ENCODE measurements at places on chromosomes 12 and 14.

GRCh38 chr12:6603095-6603567 is 4.0 kb downstream of the CHD4 start:
- DNase-seq, result no peak

DNA sequence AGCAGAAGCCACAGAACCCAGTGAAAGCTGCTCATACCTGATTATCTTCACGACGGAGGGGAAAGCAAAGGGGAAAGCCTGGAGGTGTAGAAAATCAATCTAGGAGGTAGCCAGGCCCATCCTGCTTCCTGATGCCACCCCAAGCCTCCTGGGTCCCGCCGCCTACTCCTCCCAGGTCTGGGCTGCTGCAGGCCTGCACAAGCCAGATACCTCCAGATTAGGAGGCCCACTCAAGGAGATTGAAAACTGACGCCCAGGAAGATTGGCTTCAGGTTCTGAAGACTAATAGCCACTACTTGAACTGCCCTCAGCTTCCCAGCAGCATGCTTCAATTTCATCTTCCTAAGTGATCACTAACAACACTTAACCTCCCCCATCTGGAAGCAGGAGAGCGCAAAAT is 87.1 kb downstream of the GCH1 start:
- DNase-seq, result no peak

GRCh38 chr12:46222636-46223035 is 46.2 kb downstream of the SLC38A1 start:
- no peak for DNase-seq

DNA sequence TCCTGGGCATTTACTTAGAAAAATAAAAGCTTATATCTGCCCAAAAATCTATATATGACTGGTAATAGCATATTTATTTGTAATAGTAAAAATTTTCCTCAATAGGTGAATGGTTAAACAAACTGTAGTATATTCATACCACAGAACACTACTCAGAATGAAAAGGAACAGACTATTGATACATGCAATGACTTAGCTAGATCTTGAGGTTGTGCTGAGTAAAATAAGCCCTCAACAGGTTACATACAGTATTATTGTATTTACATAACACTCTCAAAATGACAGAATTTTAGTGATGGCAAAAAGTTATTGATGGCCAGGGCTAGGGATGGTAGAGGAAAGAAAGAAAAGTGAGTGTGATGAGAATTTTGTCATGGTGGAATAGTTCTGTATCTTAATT is 178.4 kb downstream of the BMP4 start:
- DNase-seq, result no peak

GRCh38 chr12:46770501-46771183 is 55.2 kb downstream of the SLC38A4 start:
- DNase-seq, result no peak

DNA sequence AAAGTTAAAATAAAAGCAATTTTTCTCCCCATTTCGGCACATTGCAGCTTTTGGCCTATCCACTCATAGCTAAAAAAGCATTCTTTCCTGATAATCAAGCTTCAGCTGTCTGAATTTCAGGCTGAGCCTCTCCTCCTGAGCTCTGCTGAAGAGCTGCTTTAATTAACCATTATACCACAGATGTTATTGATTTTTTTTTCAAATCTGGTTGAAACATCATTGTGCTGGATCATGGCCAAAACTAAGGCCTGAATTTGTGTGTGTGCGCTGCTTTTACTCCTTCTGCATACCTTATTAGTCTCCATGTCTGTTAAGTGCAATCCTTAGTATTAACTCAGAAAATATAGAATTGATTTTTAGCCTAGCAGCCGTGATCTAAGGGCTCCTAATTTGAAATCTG is 52.3 kb downstream of the MBIP start:
- DNase-seq, result no peak

DNA sequence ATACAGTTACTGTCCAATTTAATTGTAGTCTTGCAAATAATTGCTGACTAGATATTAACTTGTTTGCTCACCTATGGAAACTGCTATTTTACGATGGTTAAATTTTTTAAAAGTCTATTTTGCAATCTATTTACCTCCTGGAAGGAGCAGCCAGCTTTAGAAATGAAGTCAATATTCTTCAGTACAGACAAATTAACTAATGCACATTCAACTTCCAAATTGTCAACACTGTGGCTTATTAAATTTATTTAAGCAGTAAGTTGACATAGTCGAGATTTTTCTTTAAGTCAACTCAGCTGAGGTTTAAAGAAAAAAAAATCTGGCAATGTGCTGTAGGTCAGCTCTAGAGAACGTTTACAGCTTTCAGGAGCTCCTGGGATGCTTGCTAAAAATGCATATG is 221.2 kb downstream of the SSPN start:
- no peak for DNase-seq

GRCh38 chr12:43208627-43209026 is 343.4 kb downstream of the ADAMTS20 start:
- DNase-seq, result no peak

Measured in endothelial cell (in vitro differentiated cells).